Posterior cingulate gyrus (tissue), 11 donors: ENCODE measurements at places on chromosomes 2 and 18.

- DNase-seq, result no peak
Observed at GRCh38 chr2:159468257-159468656, 148.1 kb downstream of the BAZ2B start.

- DNase-seq, result no peak
Observed at GRCh38 chr2:124542932-124543640, 518.0 kb downstream of the CNTNAP5 start.

GRCh38 chr2:160124571-160124970 lies 62.2 kb upstream of the PLA2R1 start:
- no peak for DNase-seq

DNA sequence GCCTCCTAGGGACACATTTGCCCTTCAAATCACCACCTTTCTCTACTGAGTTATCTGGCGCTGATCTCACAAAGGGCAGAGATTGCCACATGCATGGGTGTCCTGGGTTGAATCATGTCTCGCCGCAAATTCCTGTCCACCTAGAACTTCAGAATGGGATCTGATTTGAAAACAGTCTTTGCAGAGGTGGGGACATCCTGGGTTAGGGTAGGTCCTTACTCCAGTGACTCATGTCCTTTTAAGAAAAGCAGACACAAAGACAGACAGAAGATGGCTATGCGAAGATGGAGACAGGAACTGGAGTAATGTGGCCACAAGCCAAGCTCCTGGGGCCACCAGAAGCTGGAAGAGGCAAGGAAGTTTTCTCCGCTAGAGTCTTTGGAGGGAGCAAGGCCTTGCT lies 197.4 kb upstream of the SMIM21 start:
- no peak for DNase-seq

DNA sequence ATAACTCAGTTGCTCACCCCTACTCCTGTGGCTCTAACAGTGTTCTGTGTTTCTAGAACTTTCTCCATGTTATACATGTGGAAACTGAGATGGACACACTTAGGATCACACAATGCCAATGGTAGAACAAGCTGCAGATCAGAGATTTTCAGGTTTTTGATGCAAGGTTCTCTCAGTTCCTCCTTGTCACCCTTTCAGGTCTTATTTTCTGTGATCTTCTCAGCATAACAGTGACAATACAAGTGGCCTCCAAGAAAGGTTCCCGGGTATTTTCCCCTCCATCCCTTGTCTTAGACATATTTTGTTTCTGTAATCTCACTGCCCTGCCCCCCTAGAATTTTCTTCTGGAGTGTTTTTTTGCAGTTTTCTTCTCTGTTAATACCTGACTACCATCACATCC lies 6.2 kb upstream of the MGAT5 start:
- no peak for DNase-seq

DNA sequence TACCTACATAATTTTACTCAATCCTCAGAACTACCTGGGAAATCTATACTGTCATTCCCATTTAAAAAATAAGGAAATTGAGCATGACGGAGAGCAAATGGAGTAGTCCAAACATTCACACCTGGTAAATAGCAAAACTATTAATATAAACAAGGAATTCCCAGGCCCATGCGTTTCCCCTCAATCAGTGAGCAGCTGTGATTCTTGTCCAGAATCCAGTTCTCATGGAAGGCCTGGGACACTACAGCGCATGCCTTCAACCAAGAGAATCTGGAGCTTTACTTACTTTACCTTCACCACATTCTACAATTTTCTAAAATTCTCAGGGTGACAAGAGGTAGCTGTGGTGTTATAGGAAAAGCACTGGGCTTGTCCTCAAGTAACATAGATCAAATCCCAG lies 259.0 kb downstream of the LRATD1 start:
- DNase-seq, result no peak

DNA sequence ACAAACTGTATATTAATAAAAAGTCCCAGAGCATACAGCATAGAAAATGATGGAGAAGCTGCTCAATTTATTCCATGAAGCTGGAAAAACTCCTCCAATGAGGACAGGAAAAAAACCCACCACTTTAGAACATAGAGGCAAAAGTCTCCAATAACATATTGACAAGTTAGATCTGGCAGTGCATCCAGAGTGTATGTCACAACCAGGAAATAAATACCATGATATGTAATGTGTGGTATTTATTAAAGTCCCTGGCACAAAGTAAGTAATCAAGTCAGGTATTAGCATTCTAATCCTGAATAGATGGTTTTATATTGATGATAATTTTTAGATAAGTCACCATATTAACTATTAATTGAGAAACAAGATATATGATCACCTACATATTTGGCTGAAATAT lies 427.3 kb upstream of the HS6ST1 start:
- no peak for DNase-seq
